ENCODE measurements at places on chromosomes 7 and 10.

GRCh38 chr10:116099023-116099420, 174.0 kb downstream of the GFRA1 start:
- no peak for DNase-seq

GRCh38 chr7:28718545-28718944, 239.6 kb downstream of the TRIL start:
- no peak for DNase-seq

DNA sequence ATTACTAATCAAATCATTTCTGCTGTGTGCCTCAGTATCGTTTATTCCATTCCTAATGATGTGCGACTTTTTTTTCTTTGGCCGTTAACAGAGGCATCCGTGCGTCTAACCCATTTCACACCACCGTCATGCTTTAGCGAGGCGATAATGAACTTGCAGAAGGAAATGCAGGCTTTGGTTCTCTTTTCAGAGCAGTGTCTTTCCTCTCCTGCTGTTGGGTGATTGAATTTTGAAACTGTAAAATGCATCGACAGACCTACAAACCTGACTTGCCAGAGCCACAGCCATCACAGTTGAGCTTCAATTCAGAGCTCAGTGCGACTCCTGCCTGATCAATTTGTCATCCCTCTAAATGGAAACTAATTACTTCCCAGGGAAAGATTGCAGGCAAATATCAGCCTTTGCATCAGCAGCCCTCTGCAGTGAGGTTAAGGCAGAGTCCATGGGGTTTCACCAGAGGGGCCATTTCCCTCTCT, 486.0 kb upstream of the GALNT17 start:
- no peak for DNase-seq

DNA sequence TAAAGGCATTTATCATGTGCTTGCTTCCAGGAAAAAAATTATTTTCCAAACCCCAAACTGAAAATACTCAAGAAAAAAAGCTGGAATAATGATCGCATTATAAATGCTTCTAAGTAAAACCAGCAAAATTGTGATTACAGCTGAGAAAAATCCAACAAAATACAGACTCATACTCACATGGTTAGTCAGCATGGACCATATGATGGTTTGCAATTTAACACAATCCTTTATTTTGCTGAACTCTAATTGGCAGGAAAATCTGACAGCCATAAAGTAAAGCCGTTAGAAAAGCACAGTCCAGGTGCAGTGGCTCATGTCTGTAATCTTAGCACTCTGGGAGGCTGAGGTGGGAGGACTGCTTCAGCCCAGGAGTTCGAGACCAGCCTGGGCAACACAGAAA, 59.6 kb downstream of the BRI3 start:
- no peak for DNase-seq

- DNase-seq, result no peak
Observed at GRCh38 chr7:141045126-141045841, 28.6 kb upstream of the TMEM178B start.

- no peak for DNase-seq
Observed at GRCh38 chr7:33804140-33804660, 101.1 kb upstream of the BMPER start.

DNA sequence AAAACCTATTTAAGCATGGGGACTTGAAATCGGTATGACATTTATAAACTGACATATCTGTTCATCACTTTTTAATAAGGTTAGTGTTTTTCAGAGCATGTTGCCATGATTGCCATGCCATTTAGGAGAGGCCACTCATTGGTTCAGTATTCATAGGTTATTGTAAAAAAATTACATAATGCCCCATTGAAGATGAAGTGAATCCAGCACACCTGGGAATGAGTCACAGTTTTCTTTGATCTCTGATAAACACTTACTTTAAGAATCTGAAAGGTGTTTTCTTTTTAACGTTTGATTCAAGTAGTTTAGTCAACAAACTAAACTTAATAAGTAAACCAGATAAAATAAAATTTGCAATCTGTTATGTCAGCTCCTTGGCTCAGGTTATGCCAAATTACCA, 278.3 kb downstream of the ARL4A start:
- DNase-seq, result no peak

- no peak for DNase-seq
Observed at GRCh38 chr7:138515001-138515528, 55.0 kb downstream of the TRIM24 start.

DNA sequence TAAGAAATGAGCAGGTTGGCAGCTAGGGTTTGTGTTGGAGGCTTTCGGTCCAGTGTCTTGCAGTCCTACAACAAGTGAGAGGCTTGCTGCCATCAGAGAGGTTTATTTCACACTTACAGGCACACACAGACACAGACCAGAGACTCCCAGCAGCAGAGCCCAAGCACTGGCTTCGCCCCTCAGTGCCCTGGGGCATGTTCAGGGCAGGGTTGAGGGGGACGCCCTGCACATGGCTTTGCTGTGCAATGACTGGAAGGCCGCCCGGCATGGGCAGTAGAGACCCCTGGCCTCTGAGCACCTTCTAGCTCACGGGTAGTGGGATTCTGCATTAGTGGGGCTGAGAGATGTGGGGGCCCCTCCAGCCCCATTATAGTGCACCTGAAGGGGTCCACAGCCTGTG, 3.8 kb downstream of the SPRN start:
- peak; percentile 65 for DNase-seq

DNA sequence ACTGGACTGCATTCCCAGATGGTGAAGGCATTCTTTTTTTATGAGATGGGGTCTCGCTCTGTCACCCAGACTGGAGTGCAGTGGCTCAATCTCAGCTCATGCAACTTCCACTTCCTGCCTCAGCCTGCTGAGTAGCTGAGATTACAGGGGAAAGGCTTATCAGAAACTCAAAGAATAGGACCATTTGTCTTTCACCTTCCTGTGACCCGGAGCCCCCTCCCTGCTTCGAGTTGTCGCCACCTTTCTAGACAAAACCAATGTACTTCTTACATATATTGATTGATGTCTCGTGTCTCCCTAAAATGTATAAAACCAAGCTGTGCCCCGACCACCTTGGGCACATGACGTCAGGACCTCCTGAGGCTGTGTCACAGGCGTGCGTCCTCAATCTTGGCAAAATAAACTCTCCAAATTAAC, 1.8 kb upstream of the METTL27 start:
- no peak for DNase-seq

DNA sequence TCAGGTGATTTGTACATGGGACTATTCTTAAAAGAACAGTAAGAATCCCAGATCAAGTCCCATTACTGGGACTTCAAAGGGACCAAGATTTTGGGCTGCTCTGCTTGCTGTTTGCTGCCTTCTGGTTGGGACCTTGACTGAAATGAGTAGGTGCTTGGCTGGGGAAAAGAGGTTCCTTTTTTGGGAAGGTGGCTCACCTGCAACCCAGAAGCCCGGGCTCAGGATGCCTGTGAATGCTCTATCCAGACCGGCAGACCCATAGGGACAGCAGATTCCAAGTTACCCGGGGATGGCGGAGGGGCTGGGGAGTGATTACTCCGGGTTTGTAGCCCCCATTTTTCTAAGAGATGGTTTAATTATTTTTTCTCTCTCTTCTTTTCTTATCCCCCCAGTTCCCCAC, 104.0 kb downstream of the CPXM2 start:
- no peak for DNase-seq

DNA sequence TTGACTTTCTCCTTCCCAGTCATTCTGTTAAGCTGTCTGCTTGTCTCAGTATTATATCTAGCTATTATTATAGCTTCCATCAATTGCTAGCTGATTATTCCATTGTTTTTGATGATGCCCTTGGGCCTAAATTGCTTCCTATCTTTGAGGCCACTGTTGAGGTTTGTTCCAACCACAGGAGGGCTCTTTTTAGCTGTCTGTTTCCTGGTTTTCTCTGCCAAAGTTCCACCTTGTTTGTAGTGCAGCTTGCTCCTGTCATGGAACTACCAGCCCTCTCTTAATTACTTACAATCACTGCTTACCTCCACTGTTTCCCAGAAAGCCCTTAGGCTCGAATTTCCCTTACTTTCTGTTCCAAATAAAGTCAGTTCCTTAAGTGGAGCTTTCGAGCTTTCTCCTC, 118.7 kb upstream of the SEC61G start:
- no peak for DNase-seq

DNA sequence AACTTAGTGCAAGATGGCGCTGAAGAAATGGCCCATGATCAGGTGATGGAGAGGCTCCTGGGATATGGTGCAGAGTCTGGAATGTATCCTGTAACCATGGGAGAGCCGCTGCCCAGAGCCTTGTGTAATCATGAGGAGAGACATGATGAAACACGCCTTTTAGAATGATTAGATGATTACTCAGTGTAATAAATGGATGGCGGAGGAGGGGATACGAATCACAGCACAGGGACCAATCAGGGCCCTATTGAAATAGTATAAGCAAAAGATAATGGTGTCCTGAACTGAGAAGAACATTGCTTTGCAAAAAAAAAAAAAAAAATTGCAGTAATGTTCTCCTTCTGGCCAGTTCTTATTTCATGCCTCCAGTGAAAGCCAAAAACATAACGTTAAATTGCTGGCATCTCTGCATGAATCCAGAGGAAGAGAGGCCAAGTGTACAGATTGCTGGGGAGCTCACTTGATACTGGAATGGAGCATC, 668.5 kb upstream of the AUTS2 start:
- DNase-seq, result no peak

- peak; percentile 72 for DNase-seq
Observed at GRCh38 chr7:4845740-4846142, 16.1 kb downstream of the PAPOLB start.

GRCh38 chr7:16071246-16071857, 350.0 kb downstream of the CRPPA start:
- no peak for DNase-seq

DNA sequence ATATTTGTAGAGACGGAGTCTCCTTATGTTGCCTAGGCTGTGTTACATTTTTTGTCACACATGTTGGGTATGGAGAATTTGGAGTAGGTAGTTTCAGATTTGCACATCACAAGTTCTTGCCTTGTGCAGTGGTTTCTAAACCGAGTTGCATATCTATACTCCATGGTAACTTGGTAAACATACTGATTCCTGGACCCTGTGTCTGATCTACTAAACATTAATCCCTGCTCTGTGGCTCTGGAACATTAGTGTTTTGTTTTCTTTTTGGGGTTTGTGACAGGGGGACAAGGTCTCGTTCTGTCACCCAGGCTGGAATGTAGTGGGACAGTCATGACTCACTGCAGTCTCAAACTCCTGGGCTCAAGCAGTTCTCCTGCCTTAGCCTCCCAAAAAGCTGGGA, 24.7 kb downstream of the AUTS2 start:
- no peak for DNase-seq

DNA sequence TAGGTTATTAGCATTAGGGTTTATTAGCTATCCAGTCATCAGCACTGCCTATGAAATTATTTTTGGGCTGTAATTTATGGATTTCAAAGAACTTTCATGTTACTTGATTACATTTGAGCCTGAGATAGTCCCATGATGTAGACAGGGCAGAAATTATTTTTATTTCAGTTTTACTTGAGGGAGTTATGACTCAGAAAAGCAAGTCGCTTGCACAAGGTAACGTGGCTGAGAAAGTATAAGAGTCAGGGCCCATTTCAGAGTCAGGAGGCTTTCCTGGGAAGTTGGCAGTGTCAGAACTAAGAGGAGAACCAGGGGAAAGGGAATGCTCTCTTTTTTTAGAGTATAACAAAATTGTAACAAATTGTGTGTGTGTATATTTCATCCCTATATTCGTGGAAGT, 16.5 kb downstream of the GATA3 start:
- DNase-seq, result no peak

GRCh38 chr7:124718032-124718766, 47.4 kb downstream of the GPR37 start:
- no peak for DNase-seq

DNA sequence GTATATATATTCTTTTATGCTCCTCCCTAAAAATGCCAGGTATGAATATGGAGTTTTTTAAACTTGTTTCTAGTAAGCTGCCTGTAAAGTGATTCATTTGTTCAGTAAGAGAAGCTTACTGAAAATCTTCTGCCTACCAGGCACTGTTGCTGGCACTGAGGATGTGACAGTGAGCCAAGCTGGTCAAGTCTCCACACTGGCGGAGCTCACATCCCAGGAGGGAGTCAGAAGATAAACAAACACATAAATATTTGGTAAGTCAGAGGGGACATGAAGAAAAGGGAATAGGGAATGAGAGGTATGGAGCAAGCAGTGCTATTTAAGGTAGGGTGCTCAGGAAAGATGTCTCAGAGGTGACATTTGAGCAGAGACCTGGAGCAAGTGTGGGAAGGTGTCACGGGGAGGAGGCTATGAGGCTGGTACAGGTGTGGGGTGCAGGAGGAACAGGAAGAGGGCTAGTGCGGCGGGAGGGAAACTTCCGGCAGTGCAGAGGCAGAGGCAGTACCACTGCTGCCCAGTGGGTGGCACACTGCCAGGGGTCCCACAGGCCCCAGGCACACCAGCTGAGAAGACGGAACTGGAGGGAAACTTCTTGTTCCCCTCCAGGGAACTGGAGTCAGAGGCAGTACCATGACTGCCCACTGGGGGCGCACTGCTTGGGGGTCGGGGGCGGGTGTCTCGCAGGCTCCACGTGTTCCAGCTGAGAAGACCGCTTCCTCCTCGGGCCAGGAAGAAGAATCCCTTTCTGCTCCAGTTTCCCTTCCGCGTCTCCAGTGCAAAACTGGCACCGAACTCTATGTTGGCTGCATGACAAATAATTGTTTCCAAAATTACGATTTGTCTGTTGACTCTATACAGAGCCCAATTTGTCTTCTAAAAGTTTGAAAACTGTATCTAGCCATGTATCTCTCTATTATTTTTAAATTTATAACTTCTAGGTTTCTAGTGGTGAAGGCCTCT, 161.0 kb downstream of the TEX36 start:
- no peak for DNase-seq

DNA sequence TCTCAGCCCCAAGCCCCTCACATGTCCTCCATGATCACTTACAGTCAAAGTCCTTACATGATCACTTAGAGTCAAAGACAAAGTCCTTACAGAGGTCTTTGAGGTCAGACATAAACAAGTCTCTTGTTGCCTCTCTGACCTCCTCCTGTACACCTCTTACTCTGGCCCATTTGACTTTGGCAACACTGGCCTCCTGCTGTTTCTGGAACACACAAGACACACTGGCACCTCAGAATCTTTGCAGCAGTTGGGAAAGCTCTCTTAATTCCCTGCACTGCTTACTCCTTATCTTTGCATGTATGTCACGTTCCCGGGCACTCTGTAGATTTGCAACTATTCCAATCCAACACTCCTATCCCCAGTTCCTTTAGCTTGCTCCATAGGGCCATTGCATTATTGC, 102.3 kb downstream of the NSUN6 start:
- DNase-seq, result no peak

- no peak for DNase-seq
Observed at GRCh38 chr10:129890170-129890569, 73.9 kb downstream of the EBF3 start.

- no peak for DNase-seq
Observed at GRCh38 chr7:79529214-79529880, 75.9 kb upstream of the MAGI2 start.

DNA sequence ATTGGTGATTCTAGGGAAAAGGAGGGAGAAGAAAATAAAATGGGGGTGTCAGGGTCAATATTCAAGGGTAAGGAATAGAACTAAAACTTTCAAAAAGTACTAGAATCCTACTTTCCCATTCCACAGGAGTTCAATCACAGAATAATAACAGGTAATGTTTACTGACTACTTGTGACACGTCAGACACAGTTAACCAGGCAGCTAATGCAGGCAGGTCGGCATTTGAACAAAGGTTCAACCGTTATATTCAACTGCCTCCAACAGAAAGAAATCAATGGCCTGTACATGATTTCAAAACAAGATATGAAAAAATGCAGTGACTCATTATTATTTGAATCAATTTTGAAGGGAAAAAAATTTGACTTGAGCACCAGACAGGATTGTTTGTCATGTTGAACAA, 3.1 kb downstream of the ASB15 start:
- no peak for DNase-seq

GRCh38 chr10:68334672-68335467, 2.1 kb upstream of the PBLD start:
- DNase-seq, result no peak
